ENCODE measurements at places on chromosomes 5 and 9.

DNA sequence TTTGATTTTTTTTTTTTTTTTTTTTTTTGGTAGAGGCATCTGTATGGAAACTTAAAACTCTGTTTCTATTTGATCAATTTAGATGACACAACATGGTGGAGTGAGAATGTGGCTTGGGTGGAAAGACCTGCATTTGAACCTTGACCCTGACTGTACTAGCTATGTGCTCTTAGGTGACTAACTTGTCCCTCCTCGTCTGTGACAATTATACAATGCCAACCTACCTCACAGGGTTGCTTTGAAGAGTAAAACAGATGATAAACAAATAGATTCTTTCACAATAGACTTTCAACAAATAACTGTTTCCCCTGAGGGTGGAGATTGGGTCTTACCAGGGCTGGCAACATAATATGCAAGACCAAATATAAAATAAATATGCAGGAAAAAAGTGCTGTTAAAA lies 109.3 kb downstream of the CRB2 start:
- DNase-seq, result no peak

- DNase-seq, result no peak
Observed at GRCh38 chr9:104788251-104788650, 24.3 kb downstream of the NIPSNAP3B start.

DNA sequence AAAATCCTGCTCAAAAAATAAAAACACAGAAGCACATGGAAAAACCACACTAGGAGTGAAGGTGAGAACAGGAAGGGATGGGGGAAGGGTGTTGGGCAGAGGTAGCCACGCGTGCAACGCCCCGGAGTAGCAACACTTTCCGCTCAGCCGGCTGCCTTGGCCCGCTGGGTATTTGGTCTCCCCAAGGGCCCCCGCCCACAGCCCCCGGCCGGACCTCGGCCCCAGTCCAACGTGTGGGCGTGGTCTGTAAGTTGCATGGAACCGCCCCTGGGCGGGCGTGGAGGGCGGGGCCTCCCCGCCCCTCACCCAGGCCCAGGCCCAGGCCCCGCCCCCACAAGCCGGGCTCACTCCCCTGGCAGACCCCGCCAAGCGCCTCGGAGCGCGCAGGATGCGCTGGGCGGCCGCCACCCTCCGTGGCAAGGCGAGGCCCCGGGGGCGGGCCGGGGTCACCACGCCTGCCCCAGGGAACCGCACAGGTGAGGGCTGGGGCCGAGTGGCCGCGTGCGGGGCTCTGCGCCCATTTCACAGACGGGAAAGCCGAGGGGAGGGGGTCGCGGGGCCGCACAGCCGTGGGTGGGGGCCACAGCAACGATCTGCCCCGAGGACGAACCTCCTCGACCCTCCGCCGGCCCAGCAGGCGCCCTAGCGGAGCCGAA lies at the start of gene SUSD3:
SUSD3 (plus strand) TSS at position 347 of the 656 bp plus-strand sequence; CDS start at position 389, 42 bp downstream.
- no peak for DNase-seq

DNA sequence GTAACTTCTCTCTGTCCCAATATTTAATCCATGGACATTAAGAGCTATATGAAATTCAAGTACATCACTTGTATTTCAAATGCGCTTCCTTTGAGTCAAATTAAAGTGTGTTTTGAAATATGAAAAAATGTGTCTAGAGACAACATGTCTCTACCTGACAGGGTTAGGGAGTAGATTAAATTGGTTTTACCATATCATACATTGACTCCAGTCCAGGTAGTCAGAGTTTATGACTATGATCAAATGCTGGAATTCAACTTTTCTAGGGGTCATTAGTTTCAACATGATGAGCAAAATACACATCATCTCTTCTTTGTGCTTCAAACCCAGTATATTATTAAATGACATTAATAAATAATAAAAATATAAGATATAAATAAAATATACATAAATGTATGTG lies 259.2 kb downstream of the CDH10 start:
- DNase-seq, result no peak

DNA sequence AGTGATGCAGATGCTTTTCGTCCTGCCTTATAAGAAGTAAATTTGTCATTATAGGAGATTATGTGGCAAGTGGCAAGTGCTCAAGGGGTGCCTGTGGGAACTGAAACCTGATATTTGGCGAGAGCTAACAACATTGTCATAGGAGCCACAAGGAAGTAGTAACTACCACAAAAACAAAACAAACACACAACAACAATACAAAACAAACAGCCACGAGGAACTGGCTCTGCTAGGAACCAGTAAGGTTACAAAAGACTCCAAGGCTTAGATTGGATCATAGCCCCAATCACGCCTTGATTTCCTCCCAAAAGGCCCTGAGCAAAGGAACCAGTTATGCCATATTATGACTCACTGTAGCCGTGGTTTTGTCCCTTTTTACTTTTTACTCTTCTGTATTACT lies 1045.2 kb downstream of the CDH12 start:
- no peak for DNase-seq

DNA sequence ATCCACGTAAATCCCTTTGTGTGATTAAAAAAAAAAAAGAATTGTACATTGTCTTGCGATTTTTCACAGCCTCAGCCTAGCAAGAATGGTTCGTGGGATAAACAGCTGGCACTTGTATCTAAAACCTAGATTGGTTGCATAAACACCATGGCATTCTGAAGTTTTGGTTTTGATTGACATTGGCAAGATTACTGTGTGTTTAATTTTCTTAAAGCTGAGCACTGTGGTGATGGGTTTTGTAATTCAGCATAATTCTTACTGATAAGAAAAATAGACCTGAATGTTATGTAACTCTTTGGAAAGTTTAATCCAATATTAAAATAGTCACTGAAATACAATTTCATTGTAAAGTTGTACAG lies 23.4 kb upstream of the ANKRD18A start:
- no peak for DNase-seq

- DNase-seq, result no peak
Observed at GRCh38 chr5:95801961-95802360, 20.6 kb downstream of the GLRX start.

DNA sequence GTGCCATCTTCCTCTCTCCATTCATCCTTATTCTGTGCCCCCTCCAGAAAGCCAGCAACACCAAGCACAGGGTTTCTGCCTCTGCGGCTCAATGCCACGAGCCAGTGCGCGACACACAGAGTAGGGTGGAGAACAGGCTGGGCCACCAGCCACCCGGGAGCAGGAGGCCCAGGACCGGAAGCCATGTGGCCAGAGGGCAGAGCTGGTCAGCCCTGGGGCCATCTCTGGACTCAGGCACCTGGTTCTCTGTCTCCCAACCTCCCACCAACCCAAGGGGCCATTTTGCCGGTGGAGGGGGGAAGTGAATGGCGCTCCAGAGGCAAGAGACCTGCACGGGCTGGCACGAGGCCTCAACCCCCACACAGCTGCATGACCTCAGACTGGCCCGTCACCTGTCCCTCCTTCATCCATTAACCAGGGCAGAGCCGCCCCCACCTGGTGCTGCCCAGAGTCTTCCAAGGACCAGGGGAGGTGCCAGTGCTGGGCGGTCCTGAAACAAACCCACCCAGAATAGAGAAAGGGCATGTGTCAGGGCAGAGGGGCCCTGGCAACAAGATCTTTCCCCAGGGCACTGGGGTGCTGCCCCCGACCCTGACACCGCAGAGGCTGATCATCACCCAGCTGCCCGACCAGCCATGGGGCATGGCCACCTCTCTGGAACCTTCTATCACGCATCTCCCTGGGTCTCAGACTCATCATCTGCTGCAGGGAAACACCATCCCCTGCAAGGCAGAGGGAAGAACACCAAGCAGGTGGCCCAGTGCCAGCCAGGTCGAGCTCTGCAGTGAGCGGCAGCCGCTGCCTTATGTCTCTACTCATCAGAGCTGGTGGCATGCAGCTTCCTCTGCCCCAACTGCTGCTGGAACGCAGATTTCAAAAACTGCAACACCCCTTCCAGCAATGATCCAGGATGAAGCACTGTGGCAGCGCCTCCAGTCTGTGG lies 11.9 kb downstream of the VAV2 start:
- no peak for DNase-seq

DNA sequence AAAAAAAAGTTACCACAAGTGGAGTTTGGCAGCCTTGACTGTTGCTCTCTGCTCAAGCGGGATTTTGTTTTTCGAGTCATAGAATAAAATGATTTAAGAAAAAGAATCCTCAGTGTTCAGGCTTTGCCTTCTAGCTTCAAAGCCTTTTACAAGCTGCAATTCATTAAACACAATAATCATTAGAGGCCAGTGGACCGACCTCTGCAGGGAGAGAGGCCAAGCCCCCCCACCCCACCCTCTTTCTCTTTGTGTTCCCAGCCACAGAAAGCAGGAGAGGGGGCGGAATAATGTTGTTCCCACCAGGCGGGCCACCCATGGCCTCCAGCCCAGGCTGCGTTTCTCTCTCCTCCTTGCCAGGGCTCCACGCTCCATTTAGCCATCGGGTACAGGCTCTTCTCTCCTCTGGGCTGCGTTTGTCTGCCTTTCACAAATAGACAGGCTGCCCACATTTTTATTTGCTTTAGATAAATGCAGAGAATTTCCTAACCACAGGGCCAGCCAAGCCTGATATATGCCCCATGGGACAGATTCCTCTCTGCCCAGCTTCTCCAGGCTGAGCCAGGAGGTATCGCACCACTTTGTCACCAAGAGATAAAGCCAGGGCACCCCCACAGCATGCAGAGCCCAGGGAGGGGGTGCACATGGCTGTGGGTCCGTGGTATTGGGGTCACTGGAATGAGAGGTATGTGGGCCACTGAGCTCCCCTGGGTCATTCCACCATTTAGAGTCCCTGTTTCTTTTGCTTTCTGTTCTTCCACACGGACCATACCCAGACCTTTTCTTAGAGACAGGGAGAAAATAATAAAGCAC lies 318.8 kb downstream of the PIK3R1 start:
- no peak for DNase-seq

- no peak for DNase-seq
Observed at GRCh38 chr5:129718471-129719090, 29.3 kb upstream of the MINAR2 start.

- no peak for DNase-seq
Observed at GRCh38 chr9:22049411-22049810, 40.3 kb upstream of the CDKN2B start.

- DNase-seq, result no peak
Observed at GRCh38 chr9:129860653-129861446, 25.6 kb downstream of the USP20 start.

DNA sequence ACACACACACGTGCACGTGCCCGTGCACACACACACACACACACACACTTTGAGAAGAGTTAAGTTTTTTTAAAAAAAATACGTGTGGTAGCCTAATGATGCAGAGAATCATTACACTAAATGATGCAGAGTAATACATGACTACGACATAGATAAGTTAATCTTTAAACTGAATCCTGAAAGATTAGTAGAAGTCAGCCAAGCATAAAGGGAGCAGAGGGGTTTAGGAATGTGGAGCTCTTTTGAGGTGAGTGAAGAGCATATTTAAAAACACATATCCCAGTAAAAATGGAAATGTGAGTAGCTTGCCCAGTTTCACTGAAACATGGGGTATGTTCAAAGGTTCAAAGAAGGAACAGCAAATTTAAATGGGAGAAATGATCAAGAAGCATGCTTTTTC lies 61.3 kb upstream of the TYRP1 start:
- no peak for DNase-seq

DNA sequence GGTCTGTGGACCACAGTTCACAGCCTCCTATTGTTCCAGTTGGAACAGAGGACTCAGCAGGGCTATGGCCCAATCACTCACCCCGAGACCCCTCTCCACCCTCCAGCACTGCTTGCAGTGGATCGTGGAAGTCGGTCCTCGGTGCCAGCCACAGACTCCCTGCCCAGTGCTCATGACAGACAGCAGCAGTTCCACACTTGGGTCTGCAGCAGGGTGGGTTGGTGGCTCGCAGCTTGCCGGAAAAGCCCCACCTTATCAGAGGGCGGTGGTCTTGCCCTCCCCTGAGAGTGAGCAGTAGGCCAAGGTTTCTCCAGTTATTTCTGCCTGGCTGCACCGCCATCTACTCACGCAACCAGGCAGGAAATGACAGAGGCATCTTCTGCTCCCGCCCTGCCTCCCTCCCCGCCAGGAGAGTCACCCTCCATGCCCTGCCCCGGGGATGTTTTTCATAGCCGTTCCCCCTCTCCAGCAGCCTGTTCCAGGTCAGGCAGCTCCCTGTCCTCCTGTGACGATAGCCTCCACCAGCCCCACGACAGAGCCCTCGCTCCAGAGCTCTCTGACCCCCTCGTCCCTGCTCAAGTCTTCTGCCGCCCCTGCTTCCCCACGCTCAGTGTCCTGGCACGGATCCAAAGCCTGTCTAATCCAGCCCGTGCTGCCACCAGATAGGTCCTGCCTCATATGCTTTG lies 34.5 kb downstream of the UNC5A start:
- no peak for DNase-seq

DNA sequence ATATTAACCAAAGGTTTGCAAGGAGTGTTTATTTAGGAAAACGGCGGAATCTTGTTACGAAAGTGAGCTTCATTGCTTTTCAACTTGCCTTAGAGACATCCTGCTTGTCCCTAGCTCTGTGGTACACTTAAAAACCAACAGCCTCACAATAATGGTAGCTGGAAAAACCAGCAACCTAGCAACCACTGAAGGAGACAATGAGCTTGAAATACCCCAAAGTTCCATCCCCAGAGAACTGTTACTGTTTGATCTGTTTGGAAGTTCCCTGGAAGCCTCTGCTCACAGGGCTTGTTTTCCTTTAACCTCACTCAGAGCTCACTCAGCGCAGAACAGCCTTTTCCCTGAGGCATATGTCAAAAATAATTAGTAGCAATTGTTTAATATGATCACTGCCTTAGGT lies 43.2 kb downstream of the SH3TC2 start:
- DNase-seq, result no peak

GRCh38 chr5:168317521-168318147 lies 26.2 kb downstream of the WWC1 start:
- DNase-seq, result no peak

- no peak for DNase-seq
Observed at GRCh38 chr9:34492051-34492450, 30.7 kb downstream of the ENHO start.

DNA sequence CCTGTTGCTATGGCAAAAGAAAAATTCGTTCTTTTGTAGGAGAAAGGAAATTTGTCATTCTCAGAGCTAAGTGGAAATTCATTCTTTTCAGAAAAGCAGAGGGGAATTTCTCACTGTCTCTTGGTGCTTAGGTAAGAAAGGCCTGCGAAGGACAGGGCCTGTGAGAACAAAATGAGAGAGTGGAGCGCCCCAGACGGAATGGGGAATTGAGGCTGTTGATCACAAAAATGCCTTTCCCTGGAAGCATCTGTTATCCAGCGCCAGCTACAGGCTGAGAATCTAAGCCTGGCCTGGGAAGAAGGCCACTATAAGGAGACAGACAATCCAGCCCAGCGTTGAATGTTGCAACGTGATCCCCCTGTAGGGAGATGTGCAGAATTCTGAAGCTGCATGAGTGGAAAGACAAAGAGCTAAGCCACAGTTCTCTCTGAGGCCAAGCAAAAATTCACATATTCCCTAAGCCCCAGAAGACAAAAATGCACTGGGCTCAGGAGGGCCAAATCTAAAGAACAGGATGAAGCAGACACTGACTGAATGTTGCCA lies 44.8 kb upstream of the CLK4 start:
- no peak for DNase-seq

DNA sequence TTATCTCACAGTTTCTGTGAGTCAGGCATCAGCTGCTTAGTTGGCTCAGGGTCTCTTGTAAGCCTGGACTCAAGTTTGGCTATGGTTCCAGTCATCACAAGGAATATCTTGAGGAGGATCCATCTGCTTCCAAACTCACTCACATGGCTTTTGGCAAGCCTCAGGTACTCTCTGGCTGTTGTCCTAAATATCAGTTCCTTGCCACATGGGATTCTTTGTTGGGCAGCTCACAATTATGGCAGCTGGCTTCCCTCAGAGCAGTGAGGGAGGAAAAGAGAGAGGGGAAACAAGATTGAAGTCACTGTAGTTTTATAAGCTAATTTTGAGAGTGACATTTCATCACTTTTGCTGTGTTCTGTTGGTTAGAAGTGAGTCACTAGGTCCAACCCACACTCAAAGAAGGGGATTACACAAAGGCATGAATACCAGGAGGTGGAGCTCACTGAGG lies 144.5 kb downstream of the GCNT1 start:
- no peak for DNase-seq
